ENCODE measurements at places on chromosomes 2 and 18.

DNA sequence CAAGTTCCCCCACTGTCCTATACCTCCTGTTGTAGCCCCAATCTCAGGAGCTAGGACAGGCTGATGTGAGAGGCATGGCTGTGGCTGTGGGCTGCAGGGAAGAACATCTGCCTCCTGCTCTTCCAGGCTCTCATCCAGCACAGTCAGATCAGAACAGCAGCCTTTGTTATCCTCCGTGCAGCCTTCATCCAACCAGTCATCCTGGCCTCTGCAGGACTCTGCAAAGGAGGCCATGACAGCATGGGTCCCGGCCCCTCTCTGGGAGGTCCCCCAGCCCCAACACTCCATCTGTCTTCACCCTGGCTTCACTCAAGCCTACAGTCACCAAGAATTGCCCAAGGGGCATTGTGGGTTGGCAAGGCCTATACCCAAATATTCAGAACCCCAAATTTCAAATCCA lies 223.2 kb upstream of the COPS8 start:
- peak; percentile 55 for DNase-seq

DNA sequence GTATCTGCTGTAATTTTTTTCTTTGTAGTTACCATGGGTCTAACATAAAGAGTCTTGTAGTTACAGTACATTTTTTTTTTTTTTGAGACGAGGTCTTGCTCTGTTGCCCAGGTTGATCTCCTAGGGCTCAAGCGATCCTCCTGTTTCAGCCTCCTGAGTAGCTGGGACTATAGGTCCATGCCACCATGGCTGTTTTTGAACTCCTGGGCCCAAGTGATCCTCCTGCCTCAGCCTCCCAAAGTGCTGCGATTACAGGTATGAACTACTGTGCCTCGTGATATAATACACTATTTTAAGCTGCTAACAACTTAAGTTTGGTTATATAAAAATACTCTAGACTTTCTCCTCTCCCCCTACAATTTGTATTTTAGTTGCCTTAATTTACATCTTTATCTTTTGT lies 46.3 kb downstream of the ASB1 start:
- no peak for DNase-seq

- no peak for DNase-seq
Measured at GRCh38 chr2:30641765-30642345, 165.4 kb downstream of the CAPN13 start.

DNA sequence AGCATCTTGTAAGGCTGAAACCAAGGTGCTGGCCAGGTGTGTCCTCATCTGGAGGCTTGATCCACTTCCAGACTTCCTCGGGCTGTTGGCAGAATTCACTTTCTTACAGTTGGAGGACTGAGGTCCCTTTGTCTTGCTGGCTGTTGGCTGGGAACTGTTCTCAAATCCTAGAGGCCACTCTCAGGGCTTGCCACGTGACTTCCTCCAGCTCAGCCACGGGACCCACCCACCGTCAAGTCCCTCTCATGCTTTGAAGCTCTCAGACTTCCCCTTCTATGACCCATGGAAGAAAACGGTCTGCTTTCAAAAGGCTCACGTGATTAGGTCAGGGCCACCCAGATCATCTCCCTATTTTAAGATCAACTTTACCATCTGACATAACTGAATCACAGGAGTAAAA lies 77.1 kb downstream of the SMAD4 start:
- DNase-seq, result no peak

DNA sequence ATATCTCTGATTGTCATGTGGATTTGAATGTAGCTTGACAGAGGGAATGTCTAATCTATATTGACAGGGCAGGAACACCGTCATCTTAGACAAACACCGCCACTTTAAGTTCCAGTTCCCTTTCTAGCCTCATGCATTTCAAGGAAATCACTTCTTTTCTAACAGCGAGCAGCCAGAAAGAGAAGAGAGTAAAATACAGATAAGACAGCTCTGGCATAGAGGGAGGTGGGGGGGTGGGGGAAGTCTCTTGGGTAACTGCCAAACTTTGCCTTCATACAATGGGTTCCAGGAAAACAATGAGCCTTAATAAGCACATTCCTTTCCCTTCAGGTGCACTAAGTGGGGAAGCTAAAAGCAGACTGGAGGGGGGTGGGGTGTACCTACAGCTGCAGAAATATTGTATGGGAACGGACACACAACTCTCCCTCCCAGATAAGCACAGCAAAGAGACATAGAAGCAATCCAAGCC lies 37.2 kb downstream of the CASP10 start:
- DNase-seq, result no peak

GRCh38 chr2:196384729-196385128 lies 213.4 kb upstream of the STK17B start:
- DNase-seq, result no peak

GRCh38 chr18:10726198-10727068 lies 200.6 kb downstream of the NAPG start:
- DNase-seq, result no peak

GRCh38 chr2:71659868-71660518 lies 206.6 kb downstream of the DYSF start:
- DNase-seq, result no peak

GRCh38 chr2:110662560-110662959 lies 15.3 kb downstream of the BUB1 start:
- no peak for DNase-seq

DNA sequence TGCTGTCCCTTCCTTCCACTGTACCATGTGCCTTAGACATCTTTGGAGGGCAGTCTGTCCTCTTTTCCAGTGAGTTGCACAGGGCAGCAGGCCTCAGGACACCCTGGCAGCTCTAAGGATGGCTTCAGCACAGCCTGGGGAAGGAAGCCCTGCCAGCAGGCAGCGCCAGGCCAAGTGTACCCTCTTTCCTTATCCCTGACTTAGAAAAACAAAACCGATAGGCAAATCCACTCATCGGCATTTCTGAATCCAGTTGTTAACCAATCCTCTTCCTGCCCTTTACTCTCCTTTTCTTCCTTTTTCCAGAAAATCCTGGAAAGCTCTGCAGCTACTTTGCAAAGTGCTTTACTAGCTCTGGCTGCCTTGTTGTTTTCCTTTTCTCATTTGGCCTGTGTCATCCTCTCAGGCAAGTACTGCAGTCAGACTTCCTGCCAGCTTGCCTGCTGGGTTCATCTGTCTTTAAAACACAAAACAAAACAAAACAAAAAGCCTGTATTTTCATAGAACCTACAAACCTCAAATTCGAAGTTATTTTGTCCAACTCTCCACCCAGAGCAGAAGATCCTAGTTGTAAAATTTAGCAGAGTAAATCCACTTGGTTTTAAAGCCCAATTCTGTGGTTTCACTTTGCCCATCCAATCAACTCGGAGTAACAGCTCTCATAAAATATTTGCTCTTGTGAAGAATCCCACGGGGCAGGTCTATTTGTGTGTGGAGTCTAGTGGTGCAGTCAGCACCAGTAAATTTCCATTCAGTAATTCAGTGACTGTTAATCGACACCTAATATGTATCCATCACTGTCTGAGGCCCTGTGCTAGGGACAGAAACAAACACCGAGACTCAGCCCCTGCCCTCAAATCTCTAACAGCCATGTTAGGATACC lies 45.2 kb downstream of the PCBP1 start:
- DNase-seq, result peak; percentile 68

- peak; percentile 22 for DNase-seq
Measured at GRCh38 chr18:13036622-13037320, 45.6 kb downstream of the CEP192 start.

GRCh38 chr2:1234731-1235308 lies 178.4 kb upstream of the TPO start:
- no peak for DNase-seq

DNA sequence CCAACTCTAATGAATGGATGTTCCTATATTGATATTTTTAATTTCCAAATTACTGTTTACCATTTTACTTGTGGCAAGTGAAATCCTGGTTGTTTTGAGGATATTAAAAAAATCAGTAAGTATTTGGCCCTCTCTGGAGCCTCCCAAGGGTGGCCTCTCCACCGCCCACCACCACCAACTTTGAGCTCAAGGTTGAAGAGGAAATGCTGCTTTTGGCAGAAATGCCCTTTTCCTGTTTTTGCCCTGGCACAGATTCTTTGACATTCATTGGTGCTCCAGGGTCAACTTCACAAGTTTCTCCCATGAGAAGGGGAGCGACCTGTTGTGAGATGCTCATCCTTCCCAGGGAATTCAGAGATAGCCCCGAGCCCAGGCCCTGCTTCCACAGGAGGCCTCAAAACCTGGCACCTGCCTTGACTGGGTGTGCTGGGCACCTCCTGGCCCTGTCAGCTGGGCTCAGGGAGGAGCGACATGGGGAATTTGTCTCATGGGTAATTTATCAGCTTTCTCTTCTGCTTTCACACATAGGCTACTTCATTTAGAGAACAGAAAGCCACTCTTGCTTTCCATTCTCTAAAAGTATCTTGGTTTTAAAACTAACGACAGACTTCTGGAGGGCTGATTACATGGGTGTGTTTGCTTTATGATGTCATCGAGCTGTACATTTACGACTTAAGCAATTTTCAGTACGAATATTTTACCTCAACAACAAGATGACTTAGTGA lies 6.9 kb downstream of the CD8A start:
- no peak for DNase-seq

DNA sequence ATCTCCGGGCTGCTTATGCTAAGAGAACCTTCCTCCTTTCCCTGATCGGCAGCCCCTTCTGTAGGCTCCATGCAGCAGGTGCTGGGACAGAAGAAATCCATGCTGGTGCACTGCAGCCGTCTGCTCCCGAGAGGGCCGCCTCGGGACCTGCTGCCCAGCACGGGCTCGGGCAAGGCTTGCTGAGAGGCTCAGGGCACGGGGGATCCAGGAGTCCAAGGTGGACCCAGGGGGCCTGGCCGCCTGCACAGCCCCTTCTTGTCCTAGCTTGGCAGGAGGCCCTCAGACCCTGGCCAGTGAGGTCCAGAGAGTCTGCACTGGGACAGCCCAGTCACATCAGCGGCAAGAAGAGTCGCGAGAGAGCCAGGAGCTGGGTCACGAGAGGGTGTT lies 13.3 kb upstream of the DUSP2 start:
- no peak for DNase-seq

GRCh38 chr2:65368468-65368867 lies 63.9 kb downstream of the SPRED2 start:
- DNase-seq, result no peak

- no peak for DNase-seq
Measured at GRCh38 chr18:76486038-76486437, 9.0 kb downstream of the ZNF516 start.

DNA sequence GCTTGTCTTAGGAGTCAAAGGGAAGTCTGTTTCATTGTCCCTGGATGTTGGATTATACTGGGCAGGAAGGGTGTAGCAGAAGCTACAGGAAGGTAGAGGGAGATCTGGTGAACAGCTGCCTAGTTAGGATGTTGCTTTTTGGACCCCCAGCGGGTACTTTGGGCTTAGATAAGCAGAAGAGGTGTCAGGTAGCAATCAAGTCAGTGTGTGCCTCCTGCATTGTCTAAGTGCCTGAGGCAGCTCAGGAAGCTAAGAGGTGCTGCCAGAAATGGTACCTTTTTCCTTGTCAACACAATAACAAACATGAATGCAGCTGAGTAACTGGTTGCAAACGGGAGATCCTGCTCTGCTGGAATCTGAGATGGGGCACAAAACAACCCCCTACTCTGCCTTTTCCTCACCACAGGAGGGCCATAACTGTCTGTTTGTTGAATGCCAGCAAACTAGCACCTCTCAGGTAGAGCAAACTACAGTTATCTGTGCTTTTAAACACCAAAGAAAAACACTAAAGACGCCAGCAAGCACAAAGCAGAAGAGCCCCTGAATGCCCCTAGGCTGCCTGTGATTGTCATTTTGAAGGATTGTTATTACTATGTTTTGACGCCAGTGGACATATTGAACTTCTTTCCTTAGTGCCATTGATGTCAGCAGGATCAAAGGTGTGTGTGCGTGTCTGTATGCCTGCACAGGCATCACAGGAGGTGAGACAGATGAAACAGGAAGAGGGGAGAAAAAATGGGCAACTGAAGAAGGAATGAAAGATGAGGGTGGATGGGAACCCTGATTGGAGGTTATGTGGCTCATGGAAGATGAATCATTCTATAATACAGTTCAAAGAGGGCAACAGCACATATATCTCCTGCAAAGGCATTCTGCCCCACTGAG lies 151.4 kb downstream of the ETAA1 start:
- no peak for DNase-seq

DNA sequence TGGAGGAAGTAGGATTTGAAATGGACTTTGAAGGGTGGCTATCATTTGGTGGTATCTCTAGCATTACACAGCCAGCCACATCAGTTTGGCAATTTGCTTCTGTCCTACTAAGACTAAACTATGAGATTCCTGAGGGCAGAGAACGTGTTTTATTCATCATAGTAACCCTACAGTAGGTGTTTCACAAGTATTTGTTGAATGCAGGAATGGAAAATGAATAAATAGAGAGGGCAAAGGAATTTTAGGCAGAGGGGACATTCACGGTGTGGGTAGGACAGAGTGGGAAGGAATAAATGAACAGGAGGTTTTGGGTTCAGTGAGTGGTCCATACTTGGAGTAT lies 15.7 kb upstream of the GPR39 start:
- DNase-seq, result no peak

- no peak for DNase-seq
Measured at GRCh38 chr2:223589901-223590300, 12.3 kb downstream of the SCG2 start.

DNA sequence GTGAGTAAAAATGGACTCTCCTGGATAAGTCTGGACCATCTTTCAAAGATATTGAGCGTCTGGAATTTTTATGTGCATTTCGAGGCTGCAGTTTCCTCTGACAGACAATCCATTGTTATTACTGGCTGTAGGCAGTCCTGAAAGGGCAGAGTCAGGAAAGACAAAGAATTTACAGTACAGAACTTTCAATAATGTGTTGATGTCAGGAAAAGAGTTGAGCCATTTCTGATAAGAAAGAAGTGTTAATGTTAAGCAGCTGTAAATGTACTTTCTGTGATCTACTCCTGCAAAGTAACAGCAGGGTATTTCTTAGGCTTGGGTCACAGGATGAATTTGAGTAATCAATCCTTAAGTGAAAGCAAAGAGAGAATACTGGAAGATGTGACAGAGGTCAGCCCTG lies 29.8 kb downstream of the TSPYL6 start:
- DNase-seq, result no peak

- DNase-seq, result no peak
Measured at GRCh38 chr18:48254077-48254602, 155.0 kb downstream of the ZBTB7C start.

DNA sequence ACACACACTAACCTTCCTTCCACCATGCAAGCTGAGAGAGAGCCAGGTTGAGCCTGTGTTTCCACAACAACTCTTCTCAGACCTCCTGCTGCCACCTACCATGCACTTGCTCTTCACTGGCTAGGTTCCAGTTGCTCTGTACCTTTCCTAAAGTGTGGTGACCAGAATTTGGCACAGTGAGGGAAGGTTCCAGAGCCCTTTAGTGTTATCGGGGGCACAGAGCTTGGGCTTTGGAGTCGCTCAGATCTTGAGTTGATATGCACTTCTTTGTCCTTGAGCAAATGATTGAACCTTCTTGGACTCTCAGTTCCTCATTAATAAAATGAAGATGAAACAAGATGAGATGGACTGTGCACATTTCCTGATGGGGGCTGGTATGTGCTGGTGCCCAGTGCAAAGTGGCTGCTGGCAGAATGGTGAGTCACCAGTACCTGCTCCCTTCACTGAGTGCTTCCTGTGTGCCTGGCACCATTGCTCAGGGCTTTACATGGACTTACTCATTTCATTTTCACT lies 47.1 kb downstream of the NEDD4L start:
- DNase-seq, result no peak

GRCh38 chr18:36829362-36830157 lies 633 bp downstream of the KIAA1328 start:
- no peak for DNase-seq

GRCh38 chr2:203763938-203764664 lies 57.7 kb downstream of the CD28 start:
- DNase-seq, result no peak

- DNase-seq, result peak; percentile 74
Measured at GRCh38 chr2:237290261-237290660, 123.7 kb downstream of the COL6A3 start.
